ENCODE measurements at places on chromosomes 3 and 15.

DNA sequence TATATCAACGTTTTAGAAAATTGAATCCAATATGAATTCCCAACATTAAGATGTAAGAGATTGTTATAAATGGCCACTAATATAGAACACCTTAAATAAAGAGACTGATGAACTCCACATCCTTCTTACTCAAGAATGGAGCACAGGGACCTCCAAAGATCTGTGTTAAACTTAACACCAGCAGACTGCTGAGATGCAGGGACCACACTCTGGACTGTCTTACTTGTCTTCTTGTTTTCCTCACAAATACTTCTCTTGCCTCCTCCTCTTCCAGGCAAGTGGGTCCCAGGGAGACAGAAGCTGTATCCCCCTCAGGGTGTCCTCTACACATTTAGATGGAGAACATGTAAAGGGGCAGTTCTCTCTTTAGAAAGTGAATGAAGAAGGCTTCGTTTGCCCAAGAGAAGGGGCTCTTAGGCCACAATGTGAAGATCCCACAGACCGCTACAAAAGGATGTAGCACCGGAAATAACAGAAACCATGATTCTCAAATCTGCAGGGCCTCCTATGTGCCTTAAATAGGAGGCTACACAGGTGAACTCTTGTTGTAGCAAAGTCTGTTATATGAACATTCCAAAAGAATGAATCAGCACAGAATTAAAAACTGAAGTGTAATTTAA lies 52.2 kb downstream of the SATB1 start:
- no peak for DNase-seq

DNA sequence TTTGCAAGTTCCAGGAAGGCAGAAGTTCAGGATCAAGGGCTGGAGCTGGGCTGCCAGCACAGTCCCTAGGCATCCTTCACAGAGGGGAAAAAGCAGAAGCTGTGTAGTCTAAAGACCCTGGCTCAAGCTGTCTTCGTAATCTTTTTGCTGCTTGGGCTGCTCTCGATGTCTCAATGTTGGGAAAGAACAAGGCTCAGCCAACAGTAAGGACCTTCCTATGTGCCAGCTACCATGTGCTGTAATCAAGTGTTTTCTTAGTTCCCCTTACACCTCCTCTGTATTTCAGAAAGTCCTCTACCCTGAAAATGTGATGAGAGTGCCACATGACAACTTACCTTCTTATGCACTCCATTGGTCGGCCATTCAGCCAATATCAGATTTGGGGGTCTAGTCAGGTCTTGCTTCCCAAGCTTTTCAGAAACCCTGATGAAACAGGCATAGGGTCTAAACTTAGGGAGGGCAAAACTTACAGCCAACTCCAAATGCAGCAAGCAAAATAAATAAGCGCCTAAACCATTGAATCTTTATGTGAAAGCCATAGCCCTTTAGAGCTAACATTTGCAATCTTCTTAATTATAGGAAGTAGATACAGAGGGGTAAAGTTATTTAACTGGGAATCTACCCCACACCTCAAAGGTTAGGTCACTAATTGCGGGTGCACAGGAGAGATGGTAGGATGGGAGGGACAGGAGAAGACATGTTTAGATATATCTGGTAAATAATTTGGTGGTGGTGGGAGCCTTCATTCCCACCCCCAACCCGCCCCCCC lies 1.2 kb upstream of the EDEM1 start:
- no peak for DNase-seq

DNA sequence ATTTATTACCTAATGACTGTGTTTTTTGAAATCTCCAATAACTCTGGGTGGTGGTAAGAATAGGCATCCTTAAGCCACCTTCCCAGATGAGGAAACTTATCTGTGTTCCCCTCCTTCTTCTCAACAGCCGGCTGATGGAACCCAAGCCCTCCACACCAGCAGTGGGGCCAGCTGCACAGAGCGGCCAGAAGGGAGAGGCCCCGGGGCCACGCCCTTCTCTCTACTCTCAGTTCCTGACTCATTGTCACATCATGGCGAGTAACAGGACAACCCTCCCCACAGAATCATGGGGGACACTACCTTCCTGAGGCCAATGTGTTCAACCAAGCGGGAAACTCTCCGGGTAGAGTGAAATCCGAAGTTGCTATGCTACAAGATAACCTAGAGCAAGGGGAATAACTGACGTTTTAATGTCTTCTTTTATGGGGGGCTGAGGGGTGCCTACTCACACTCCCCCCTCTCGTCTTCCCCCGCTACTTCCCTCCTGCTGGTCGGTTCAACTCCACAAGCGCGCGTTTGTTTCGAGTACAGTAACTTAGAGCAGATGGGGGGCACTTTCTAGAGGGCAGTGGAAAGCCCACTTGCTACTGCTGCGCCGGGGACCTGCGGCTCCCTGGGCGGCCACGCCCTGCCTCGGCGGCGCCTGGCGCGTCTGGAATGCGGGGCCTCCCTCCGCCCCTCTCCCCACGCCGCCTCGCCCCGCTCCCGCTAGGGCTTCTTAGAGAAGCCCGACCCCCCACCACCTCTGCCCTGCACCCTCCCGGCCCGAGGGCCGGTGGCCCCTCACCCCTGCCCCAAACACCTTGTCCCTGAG lies 621 bp downstream of the ANXA2 start:
- DNase-seq, result no peak

- no peak for DNase-seq
Observed at GRCh38 chr3:115169808-115170207, 22.7 kb upstream of the ZBTB20 start.

GRCh38 chr3:59043391-59043790 lies 6.4 kb downstream of the CFAP20DC start:
- no peak for DNase-seq

GRCh38 chr3:185934767-185935464 lies 2.9 kb downstream of the TRA2B start:
- no peak for DNase-seq

- DNase-seq, result no peak
Observed at GRCh38 chr15:64642875-64643274, 132.5 kb downstream of the RBPMS2 start.

DNA sequence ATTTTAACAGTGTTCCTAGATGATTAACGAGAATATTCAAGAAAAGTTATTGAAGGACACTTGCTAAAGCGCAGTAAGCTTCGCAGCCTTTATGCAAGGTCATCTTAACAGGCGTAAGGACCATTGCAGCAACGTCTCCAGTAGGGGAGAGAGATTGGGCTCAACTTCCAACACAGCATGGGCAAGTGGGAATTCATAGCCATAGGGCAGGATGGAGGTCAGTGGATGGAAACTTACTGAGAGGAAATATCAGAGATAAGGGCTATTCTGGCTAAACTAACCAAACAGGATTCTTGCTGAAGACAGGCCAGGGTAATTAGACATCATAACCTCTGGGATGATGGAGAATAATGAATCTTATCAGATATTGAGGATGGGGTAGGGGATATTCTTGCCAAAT lies 82.8 kb downstream of the DHX36 start:
- DNase-seq, result no peak

- no peak for DNase-seq
Observed at GRCh38 chr3:73611176-73611575, 13.6 kb downstream of the PDZRN3 start.

- DNase-seq, result no peak
Observed at GRCh38 chr15:68962465-68962864, 32.1 kb downstream of the SPESP1 start.

GRCh38 chr15:55683376-55683775 lies 59.6 kb downstream of the PRTG start:
- DNase-seq, result no peak
